Gastrocnemius medialis (tissue), 4 donors: ENCODE measurements at places on chromosomes 7 and 10.

DNA sequence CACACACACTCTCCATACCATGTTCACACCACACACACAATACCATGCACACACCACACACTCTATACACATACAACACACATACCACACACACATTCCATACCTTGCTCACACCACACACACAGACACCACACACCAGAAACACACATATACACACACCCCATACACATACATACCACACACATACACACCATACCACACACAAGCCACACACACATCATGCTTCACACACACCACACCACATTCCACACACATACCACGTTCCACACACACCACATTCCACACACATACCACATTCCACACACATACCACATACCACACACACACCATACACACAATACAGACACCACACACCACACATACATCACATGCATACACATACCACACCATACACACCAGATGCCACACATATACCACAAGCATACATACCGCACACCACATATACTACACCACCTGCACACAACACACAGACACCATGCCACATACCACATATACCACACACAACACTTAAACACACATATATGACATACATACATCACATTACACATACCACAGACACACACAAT lies 282.7 kb downstream of the POU6F2 start:
- DNase-seq: no peak

- DNase-seq: no peak
These were observed 166.2 kb upstream of the PRR15 start for GRCh38 chr7:29397398-29397797.

- no peak for DNase-seq
These were observed 709.0 kb downstream of the KCNMA1 start for GRCh38 chr10:76928565-76928964.

DNA sequence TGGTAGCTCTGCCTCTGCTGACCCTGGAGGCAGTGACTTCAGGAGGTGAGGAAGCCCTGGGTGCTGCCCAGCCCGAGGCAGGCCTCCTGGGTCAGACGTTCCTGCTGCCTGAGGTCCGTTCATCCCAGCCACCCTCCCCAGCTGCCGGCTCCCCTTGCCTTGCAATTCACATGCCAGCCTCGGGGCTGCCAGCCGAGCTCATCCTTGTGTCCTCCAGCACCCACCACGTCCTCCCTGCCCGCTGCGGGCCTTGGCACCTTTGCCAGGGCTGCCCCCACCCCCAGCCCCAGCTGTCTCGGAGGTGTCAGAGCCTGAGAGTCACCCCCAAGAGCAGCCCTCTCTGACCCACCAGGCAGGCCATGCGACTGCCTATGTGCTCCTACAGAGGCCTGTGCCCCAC lies 162.1 kb upstream of the RNF32 start:
- no peak for DNase-seq

GRCh38 chr7:116271963-116272886 lies 61.9 kb downstream of the TES start:
- DNase-seq: peak; percentile 76

DNA sequence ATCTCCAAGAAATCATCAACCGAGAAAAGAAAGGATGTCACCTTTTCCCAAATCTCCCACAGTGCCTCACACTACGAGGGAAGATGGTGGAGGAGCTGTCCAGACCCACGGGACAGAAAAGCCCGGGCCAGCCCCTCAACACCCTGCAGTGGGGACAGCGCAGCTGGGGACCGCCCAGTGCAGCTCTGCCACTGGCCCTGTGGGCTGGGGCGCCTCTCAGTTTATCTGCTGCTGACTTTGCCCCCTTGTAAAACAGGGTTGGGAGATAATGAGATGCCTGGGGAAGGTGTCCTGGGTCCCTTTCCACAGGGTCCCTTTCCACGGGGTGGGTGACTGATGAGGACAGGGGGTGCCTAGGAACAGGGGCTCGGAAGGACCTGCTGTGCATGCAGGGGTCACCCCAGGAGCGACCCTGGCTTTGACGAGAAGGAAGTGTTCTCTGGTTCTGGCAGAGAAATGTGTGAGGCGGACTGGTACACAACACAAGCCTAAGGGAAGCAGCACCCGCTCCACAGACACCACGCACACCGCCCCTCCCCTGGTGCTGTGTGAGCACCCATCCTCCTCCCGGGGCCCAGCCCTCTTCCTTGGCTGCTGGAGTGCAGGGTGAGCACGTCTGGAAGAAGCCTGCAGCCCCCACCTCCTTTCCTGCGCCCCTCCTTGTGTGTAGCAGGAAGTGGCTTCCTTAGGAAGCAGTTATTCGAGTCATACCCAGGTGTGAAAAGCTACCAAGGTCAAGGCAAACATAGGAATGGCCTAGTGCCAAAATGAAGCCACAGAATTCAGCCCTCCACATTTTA lies 339.9 kb downstream of the DNAJB6 start:
- no peak for DNase-seq

GRCh38 chr7:71595176-71595575 lies 463.2 kb downstream of the GALNT17 start:
- no peak for DNase-seq

GRCh38 chr7:15857026-15857425 lies 170.5 kb upstream of the MEOX2 start:
- DNase-seq: no peak

- DNase-seq: no peak
These were observed 922 bp upstream of the MYO1G start for GRCh38 chr7:44979481-44980392.

DNA sequence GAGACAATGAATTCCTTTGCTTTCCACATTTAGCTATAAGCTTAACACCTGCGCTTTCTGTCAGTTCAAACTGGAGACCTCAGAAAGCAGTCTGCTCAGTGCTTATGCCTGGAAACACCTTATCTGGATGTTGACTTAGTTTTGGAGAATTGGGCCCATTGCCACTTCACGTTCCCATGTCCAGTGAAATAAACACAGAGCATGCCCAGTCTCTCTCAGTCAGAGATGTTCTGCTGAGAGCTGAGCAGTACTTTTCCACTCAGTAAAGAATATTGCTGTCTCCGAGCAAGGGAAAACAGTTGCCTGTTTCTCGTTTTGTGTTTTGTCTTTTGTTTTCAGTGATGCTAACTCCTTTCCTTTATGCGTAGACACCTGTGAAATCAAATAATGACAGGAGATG lies 83.2 kb upstream of the PRR15 start:
- no peak for DNase-seq

- DNase-seq: no peak
These were observed 58.7 kb upstream of the ANTXRL start for GRCh38 chr10:46227936-46228562.

DNA sequence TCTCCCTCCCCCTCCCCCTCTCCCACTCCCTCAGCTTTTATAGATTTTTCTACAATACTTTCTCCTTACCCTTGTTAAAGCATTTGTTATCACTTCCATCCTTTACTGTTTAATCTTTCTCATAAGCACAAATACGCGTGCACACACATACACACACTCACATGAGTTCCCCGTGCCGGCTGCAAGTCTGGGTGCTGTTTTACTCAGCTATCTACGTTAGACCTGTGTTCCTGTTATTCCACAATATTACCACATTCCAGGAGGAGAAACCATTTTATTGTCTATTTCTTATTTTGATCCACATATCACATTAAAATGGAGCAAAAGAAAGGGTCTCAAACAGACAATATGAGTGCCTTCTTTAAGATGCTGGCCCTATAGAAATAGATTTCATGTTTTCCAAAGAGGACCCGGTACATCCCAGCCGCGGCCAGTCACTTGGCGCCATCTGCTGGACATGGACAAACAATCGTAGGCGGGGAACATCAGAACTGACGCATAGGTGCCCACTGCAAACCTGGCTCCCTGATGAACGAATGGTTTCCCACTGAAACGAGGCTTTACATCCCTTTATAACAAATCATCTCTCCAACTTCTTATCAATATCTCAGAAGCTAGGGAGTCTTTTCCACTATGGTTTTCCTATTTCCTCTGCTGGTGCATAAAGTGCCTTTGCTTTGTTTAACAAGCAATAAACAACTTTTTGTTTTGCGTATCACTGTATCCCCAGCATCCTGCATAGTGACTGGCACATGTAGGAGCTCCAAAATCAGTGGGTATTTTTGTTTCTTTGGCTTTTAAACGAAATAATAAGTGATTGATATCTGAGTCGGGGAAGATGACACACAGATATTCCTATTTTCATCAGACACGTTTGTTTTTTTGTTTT lies 25.2 kb upstream of the OPTN start:
- no peak for DNase-seq

GRCh38 chr7:47380325-47381133 lies 201.4 kb downstream of the TNS3 start:
- no peak for DNase-seq

GRCh38 chr10:4391683-4392082 lies 434.3 kb upstream of the AKR1E2 start:
- DNase-seq: no peak

- DNase-seq: no peak
These were observed 21.8 kb downstream of the MRPL32 start for GRCh38 chr7:42953994-42954393.

- DNase-seq: no peak
These were observed 365 bp downstream of the YME1L1 start for GRCh38 chr10:27153845-27154193.
